ENCODE measurements at places on chromosomes 2 and 18. TPM values are rescaled to one million over a fixed set of nuclear protein-coding genes. Genes with fewer than 3 reads are reported as not detected.

RBKS gene
- 2.2 TPM for total RNA-seq

TACR1 gene
- total RNA-seq = not detected

C2orf15 gene
- 1.5 TPM for total RNA-seq

MFSD2B gene
- total RNA-seq = 0.23 TPM

DNA sequence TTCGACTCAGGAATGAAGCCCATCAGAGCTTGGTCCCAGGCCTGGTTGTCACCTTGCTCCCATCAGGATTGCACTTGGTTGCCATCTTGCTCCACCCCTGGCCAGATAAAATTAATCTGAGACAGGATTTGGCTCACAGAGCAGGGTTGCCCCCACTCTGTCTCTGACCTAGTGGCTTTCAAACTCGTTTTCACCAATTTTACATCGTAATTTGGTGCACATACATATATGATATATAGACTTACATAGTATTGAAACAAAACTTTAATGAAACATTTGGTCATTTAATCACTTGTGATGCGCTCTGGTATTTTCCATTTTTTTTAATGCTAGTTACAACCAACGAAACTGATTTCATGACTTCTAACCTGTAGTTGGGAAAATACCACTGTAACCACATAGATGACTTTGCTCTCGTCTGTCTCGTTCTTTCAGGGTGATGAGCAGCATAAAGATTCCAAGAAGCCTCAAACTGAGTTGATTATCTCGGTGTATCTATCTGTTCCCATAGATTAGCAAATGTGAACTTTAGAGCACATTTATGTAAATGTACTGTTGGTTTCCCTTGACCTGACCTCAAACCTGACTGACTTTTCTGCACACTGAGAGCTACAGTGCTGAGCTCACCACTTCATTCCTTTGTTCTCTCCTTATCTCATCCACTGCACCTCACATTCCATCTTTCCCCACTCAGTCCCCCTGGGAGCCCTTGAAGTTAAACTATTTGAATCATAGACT, 30.5 kb upstream of the PLB1 start:
- DNase-seq = no peak

GRCh38 chr2:240997856-240998705, at the start of gene SNED1:
TSS of gene SNED1 (plus strand) at chr2:240998618. CDS start at chr2:240998838, 220 bp downstream.
- DNase-seq = peak; percentile 20

DNA sequence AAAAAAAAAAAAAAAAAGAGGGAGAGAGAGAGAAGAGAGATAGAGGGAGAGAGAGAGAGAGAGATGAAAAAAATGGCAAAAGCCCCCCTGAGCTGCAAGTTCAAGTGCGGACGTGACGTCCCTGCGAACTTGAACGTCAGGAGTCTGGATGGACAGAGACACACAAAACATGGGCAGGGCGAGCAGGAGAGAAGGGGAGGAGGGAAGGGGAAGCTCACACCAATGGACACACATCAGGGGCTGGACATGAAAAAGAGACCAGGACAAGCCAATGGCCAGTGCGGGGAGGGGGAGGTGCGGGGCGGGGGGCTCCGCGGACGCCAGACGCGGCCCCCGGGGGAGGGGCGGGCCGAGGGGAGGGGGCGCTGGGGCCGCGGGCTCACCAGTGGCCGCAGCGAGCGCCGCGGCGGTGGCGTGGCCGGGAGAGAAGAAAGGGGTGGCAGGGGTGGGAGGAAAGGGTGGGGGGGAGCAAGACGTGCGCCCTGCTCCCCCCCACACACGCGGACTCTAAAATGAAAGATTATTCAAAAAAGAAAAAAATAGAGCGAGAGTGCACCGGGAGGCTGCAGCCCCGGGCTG, at the start of gene BCL11A:
Gene BCL11A, minus strand, starts transcription at position 160 of the 579 bp plus-strand sequence. CDS start 384 bp downstream, outside the sequence.
- no peak for DNase-seq

DNA sequence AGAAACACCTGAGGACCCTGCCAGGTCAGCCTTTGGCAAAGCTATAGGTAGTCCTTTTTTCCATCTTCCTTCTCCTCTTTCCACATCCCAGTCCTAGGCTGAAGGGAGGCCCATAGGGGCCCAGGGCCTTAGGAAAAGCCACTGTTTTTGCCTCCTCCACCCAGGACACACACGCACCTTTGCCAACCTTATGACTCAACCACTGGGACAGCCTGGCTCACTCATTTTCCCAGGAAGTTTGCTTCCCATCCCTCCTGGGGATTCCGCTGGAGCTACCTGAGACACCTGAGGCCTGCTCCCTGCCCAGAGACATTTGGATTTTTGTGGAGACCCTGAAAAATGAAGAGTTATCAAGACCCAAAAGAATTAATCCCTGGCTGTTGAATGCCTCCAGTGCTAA, 273.4 kb upstream of the SIX2 start:
- DNase-seq = no peak

GRCh38 chr18:23154823-23155500, 19.7 kb downstream of the CABLES1 start:
- DNase-seq = no peak

DNA sequence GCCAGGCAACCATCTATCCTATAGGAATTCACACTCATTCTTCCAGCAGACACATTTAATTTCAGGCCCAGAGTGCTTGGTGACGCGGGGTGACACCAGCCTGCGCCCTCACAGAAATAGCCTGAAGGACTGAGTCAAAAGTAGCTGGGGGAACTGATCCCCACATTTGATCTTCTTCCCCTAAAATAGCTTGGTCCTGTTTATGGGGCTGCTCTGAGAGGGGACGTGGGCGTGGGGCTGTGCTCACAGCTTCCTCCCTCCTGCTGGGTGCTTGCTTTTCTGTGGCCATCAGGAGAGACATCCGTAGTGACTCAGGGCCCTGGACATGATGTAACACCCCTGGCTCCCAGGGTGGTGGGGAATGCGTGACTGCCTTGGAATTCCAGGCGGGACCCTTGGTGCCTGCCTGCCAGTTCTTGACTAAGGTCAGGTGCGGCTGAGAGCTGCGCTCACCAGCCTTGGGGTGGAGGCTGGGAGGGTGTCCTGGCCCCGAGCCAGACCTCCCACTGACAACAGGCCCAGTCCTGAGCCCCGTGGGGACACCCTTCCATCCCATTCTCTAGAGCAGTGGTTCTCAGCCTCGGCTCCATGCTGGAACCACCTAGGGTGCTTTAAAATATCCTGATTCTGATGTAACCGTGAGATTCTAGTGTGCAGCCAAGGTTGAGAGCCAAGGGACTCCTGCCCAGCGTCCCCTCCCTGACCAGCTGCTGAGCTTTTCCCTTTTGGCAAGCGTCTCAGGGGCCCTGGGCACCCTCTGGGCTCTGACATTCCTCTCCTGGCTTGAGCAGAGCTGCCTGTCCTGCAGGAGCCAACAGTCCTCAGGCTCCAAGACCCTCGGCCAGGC, 47.4 kb upstream of the SMAD7 start:
- peak; percentile 82 for DNase-seq

- no peak for DNase-seq
These were observed 1.0 kb upstream of the MOGAT1 start for GRCh38 chr2:222670191-222671038.

DNA sequence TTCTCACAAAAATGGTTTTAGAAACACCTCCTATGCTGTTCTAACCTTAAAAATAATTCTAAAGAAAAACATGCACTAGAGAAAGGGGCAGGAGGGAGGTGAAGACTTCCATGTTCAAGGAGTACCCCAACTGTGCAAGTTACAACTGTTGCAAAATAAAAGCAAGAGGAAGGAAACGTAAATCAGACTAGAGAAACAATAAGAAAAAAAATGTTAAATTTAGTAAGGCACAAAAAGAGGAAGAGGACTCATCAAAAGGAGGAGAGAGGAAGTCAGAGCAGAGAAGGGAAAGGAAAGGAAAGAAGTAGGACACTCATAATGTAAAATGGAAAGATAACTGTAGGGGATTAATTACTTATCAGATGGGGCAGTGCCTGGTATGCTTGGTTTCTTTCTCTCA, 34.1 kb downstream of the RAPH1 start:
- no peak for DNase-seq

GRCh38 chr2:6946722-6947121, 29.5 kb downstream of the RNF144A start:
- peak; percentile 35 for DNase-seq

DNA sequence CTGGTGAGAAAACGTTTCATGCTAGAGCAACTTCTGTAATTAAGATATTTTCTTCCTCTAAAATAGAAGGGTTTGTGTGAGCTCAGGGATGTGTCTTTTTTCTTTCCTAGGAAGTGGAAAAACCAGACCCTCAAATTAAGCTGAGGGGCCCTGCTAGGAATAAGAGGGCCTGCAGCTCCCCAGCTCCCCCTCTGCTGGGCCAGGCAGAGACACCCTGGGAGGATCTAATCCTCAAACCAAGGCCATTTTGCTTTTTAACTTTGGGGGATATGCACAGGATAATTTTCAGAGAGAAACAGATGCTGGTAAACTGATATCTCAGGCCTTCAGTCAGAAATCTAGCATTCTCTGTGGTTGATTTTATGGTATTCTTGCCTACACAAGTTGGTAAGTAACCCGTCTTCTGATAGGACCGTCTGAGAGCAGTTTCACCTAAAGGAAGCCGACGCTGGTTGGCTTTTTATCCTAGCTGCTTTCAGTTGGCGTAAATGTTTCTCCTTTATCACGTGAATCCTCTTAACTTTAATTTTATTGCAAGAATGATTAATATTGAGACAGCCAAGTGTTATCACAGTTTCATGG, 34.8 kb downstream of the SNTG2 start:
- no peak for DNase-seq

Measured in Panc1 (cell line).